MCF 10A (cell line): ENCODE measurements at places on chromosomes 5 and 9.

GRCh38 chr5:42020788-42021530 lies 95.9 kb downstream of the FBXO4 start:
- DNase-seq = peak; percentile 3

DNA sequence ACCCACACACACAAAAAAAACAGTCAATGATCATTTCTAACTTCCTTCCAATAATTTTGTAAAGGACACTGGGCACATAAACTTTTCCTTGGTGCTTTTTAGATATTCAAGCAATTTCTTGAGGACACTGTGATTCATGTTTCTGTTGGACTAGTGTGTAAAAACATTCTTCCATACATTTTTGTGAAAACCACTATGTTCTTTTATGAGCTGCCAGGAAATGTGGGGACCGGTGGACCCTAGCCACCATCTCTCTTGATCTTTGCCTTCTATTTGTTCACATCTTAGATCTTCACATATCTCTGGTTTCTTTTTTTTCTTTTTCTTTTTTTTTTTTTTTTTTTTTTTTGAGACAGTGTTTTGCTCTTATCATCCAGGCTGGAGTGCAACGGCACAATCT lies 287.4 kb downstream of the GLIS3 start:
- DNase-seq = no peak

- DNase-seq = no peak
Observed at GRCh38 chr5:72180925-72181324, 73.7 kb downstream of the MAP1B start.

GRCh38 chr5:54908774-54909525 lies 76.4 kb downstream of the ESM1 start:
- DNase-seq = no peak

DNA sequence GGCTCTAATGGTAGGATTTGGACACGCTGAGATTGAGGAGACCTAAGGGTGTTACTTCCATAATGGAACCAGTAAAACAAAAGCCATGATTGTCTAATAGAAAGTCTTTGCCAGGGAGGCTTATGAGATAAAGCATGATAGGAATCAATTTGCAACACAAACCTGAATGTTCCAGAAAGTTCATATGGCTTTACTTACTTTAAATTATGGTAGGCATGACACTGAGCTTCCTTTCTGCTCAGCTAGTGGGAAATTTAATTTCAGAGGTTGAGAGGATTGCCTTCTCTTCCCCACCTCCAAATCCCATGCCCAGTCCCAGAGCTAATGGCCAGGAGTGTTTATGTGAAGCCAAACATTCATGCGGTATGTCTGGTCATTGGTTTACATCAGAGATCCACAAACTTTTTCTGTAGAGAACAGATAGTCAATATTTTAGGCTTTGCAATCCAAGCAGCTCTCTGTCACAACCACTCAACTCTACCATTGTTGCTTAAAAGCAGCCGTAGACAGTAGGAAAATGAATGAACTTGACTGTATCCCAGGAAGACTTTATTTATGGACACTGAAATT lies 114.5 kb downstream of the UGCG start:
- DNase-seq = no peak

- DNase-seq = peak; percentile 79
Observed at GRCh38 chr9:69130456-69131441, 43.3 kb upstream of the TJP2 start.

DNA sequence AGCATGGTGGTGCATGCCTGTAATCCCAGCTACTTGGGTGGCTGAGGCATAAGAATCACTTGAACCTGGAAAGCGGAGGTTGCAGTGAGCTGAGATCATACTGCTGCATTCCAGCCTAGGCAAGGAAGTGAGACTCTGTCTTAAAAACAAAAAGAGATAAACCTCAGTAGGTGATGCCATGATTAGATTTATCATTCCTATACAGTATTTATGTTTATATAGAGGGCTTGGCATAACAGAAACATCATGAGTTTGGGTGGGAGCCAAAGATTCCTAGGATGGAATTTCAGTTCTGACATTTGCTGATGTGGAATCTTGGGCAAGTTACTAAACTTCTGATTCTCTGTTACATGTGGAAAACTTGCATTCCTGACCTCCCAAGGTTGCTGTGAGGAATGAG lies 22.3 kb downstream of the RFK start:
- peak; percentile 43 for DNase-seq

- peak; percentile 36 for DNase-seq
Observed at GRCh38 chr9:110582156-110582555, 2.6 kb upstream of the SVEP1 start.

- peak; percentile 33 for DNase-seq
Observed at GRCh38 chr5:159947708-159948358, 31.6 kb downstream of the ADRA1B start.

DNA sequence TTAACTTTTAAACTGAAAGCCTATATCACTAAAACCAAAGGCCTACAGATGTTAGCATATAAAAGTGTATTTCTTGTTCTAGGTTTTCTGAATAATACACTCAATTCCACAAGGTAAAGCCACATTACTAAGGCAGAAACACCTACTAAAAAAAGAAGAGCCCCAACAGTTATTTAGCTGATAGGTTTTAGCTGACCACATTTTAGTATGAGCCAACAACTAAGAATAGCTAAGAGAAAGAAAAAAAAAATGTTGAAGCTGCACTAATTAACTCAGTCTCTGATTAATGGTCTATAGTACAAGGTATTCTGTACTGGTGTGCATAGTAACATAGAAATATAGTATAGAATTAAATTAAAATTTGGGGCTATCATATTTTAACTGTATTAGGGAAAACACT lies 23.5 kb downstream of the ZFR start:
- DNase-seq = no peak

GRCh38 chr5:156174225-156174624 lies 152.7 kb upstream of the SGCD start:
- no peak for DNase-seq

DNA sequence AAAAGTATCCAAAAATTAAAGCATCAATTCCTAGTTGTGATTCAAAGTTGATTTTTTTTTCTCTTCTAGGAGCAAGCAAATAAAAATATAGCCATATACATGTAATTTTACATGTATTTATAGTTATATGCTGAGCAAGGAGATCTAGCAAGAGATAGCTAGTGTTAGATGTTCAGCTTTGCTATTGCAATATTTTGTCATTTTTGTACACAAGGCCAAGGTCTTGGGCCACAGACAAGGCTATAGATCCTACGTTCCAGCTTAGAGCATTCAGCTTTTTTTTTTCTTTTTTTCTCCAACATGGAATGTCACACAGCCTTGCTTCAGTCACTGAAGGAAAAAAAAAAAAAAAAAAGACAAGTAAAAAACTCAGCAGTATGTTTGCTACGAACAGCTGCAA lies 36.8 kb downstream of the HMGCR start:
- no peak for DNase-seq

DNA sequence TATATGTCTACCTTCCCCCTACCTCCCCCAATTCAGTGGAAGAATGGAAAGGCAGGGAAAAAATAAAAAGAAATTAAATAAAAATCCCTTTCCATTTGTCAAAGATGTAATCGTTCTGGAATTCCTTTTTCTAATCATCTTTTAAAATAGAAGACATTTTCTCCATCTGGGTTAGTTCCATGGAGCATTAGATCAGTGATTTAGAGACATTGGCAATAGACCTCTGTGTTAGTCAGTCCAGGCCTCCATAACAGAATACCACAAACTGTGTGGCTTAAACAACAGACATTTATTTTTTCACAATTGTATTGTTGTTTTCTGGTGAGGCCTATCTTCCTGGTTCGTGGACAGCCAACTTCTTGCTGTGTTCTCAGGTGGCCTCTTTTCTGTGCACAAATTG lies 516.6 kb upstream of the DAB2 start:
- no peak for DNase-seq

GRCh38 chr9:91882627-91883026 lies 67.4 kb downstream of the ROR2 start:
- DNase-seq = peak; percentile 43

GRCh38 chr9:72681283-72681630 lies 159.8 kb downstream of the TMC1 start:
- no peak for DNase-seq

DNA sequence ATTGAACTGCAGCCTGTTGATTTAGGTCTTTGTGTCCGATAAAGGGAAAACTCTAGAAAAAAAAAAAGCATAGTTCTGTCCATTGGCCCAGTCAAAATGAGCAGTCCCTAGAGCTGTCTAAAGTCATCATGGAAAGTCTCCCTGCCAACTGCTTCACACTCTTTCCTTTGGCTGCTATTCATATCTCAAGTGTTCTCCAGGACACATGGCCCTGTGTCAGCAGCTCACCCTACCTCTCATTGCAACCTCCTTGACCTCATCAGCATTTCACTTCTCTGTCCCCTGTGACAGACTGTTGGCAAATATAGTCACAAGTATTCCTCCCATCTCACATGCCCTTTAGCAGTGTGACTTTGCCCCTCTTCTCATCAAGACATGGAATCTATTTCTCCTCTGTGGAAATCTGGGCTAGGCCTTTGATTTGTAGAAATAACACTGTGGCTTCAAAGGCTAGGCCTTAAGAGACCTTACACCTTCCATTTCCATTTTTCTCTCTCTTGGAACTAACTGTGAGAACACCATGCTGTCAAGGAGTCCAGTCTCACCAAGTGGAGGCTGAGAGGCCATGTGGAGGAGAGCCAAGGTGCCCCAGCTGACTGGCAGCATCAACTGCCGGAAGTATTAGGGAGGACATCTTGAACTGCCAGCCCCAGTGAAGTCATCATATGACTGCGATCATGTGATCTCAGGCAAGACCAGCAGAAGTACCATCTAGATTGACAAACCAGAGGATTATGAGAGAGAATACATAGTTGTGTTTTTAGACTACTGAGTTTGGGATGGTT lies 149.4 kb upstream of the TARS1 start:
- DNase-seq = no peak

DNA sequence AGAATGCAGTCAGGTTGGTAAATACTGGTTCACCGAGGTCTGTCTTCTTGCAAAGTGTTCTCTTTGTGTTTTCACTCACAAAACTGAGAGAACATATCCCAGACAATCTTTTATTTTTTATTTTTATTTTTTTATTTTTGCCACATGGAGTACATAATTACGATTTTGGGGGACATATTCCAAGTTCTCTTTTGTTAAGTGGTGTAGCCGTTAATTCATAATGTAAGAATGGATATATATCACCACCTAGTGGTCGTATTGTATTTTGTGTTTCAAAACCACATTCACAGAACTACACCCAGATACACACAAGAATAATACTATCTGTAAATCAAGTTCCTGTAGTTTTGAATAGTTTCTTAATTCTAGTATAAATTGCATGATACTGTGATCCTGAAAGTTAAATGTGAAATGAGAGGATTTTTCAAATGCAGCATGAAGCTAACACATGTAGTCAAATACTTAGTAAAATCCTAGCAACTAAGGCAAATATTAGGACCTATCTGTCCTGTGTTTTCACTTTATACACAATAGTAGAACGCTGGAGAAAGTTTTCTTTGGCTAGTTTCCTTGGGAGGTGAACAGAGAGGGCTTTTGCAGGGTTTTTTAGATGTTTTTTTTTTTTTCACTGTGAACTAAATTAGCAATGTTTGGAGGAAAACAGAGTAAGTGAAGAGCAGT lies 92.7 kb downstream of the VCAN start:
- peak; percentile 58 for DNase-seq

- DNase-seq = no peak
Observed at GRCh38 chr5:146620669-146621051, 104.7 kb upstream of the GPR151 start.

DNA sequence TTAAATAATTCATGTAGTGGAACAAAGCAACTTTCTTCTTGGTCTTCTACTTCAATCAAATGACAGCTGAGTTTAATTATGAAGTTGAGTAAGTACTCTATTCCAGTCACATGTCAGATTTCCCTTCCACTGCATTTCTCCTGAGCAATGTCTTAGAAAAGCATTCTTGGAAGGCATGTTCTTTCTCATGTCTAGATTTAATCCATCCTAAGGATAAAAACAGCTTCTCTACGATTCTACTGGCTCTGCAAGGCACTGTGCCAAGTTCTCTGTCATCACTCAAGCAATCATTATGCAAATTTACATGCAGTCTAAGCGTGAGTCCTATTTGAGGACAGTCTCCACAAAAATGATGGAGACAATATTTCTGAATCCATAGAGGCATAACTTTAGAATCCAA lies 142.4 kb downstream of the YIPF5 start:
- DNase-seq = peak; percentile 45

GRCh38 chr5:109928046-109928445 lies 238.3 kb downstream of the MAN2A1 start:
- DNase-seq = no peak

DNA sequence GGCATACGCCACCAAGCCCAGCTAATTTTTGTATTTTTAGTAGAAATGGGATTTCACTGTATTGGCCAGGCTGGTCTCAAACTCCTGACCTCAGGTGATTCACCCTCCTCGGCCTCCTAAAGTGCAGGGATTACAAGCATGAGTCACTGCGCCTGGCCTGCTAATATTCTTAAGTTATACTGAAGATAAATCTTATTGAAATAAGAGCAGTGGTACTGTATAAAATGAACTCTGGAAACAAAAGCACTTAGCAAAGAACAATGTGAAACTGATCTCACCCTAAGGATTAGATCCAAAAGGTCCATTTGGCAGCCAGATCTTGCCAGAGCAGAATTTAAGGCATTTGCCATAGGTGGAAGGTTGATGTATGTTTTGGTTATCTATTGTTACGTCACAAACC lies 27.1 kb downstream of the CYSTM1 start:
- peak; percentile 20 for DNase-seq

DNA sequence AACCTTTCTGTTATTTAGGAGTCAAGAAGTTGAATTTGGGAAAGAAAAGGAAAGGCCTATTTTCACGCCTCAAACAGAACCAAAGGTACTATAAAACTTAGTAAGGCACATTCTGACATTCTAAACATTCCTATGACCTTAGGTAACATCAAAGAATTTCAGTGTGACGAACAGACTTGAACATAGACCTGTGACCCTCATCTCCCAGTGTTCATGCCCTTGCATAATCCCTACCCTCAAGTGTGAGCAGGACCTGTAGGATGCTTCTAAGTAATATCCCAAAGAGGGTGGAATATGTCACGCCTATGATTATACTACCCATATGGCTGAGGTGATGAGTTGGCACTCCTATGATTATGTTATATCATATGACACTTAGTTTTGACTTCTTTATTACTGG lies 540.9 kb downstream of the KIF4B start:
- DNase-seq = no peak

GRCh38 chr5:90641528-90641927 lies 82.9 kb downstream of the ADGRV1 start:
- DNase-seq = no peak

GRCh38 chr5:120320626-120321025 lies 143.5 kb upstream of the PRR16 start:
- no peak for DNase-seq

DNA sequence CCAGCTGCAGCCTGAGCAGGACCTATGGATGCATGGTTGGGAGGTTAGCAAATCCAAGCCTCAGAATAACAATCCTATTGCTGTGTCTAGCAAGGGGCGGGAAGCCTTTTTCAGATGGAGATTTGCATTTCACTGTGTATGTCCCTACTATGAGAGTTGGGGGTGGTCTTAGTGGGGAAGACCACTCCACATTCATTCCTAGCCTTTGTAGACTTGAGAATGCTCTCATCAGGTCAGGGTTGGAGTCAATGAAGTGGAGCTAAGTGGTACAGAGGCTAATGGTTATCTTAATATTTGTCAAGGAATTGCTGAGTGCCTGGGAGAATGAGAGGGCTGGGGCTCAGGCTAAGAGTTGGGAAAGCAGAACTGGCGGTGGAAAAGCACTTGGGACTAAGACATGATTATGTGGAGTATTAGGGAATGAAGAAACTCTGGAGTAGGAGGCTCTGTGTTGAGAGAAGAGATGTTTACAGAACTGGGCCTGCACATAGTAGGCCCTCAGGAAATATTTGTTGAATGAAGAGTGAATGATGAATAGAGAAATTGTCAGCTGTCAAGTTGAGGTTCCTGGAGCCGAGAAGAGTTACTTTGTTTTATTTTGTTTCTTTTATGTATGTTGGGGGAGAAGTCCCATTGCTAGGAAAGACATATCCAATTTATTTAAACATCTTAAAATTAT lies 175.5 kb upstream of the SPRY4 start:
- no peak for DNase-seq
